NCI-H1694 treated with DMSO at 0.1 percent for 48 hours (cell line): ENCODE measurements at places on chromosomes 2 and 18.

DNA sequence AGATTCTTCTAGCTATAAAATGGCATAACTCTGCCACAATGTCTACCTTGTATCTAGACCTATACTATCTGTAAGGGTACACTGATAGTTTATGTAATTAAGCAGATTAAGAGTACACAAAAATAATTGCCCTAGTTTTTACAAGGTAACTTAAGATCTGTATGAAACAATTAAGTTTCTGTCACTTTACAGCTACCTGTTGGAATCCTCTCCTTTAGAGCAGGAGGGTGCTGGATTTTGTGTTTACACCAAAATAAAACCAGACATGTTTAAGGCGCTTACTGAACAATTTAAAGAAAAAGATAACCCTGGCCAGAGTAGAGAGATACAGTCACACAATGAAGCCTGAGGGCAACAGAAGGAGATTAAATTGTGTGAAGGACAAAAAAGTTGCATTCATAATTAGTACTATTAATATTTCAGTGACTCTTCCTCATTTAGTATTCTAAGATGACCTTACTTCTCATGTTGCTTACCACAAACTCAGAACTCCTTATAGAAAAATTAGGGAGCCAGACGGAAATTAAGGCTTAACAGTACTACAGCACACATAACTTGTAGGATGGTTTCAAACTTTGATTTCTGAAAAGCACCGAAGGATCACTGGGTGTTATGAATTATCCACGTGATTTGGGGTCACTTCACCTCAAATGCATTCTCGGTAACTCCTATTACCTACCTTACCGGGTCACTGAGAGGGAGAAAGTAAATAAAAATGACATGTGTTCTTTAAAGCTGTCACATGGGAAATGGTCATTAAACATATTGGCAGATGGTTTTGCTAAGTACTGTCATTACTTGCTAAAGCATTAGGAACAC is 1.0 kb downstream of the DARS1 start:
- DNase-seq: no peak

GRCh38 chr18:2236232-2236631 is 335.1 kb downstream of the METTL4 start:
- no peak for DNase-seq

DNA sequence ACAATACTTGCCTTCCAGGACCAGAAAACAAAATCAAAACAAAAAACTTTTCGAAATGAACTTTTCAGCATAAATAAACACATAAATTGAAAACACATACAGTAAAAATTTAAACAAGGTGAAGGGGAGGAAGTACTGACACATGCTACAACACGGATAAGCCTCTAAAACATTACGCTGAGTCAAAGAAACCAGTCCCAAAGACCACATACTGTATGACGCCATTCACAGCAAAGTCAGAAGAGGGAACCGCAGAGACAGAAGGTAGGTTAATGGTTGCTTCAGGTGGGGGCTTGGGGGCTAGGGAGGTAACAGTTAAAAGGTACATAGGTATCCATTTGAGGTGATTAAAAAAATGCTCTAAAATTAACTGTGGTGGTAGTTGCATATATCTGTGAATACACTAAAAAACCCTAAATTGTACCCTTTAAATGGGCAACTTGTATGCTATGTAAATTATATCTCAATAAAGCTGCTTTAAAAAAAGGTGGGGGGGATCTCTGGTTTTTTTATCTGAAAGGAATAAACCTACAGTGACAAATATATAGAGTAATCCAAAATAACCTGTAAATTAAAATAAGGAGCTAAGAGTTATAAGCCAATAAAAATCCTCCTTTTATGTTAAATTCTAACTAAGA is 7.1 kb downstream of the COX7A2L start:
- DNase-seq: no peak

GRCh38 chr2:107729440-107729839 is 97.3 kb upstream of the RGPD4 start:
- DNase-seq: no peak

DNA sequence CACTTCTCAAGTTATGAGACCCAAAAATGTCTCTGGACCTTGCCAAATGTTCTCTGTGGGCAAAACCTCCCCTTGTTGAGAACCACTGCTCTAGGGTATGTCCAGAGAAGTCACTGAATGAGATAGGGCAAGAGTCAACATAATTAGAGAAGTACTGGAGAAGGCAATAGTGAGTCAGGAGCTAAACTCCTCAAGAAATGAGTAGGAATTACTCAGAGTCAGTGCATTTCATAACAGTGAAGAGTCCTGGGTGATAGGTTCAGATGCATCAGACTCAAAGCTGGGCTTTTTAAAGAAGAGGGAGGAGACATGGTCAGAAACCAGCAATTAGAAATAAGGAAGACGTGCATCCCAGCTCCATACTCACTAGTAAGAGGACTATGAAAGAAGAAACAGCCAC is 38.6 kb upstream of the IHH start:
- no peak for DNase-seq

- DNase-seq: no peak
Observed at GRCh38 chr18:22436136-22436535, 18.4 kb upstream of the CTAGE1 start.

DNA sequence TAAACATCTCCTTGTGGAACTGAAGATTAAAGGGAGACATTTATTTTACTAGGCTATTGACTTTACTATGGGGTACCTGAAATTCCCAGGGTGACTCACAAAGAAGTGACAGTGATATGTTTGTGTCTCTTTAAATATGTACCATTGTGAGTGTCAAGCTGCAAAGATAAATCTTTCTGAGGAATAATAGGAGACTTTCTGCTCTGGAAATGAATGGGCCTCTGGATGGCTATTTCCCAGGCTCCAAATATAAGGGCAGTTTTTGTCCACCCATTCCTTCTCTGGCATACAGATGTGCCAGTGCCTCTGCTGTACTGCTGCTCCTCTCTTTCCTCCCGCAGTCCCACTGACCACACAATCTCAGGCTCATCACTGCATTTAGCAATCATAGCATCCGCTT is 586.4 kb upstream of the CNTNAP5 start:
- no peak for DNase-seq

DNA sequence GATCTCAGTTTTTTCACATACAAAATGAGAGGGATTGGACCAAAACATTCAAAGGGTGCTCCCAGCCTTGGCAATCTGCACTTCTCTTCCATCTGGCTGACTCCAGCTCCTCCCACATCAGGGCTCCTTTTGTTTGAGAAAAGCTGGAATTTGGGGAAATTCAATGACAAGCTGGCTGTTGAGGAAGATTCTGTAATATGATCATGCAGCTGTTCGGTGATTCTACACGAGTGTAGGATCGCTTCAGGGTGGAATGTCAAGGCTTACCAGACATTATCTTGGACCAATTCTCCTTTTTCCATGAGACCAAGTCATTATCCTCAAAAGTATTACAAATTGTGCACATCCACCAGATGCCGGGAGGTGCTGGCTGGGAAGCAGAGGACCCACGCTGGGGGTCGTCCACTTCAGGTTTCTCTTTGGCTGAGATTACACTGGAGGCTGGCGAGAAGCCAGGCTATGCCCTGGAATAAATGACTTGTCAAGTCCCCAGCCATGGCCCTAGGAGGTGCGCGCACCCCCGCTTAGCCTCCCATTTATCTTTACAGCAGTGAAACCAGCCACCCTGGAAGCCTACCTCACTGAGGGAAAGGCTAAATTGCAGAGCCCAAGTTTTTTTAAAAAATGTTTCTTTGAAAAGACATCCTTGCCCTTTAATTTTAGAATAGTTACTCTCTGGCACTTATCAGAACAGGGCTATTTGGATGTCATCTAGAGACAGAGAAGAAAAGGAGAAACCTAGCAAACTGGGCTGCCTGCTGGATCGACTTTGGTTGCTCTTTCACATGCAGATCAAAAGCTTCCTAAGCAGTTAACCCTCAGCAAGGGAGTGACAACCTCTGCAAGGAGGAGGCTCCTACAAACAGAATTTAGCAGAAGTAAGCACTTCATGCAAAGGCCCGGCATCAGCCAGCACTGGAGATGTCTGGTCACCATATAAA is 42.5 kb upstream of the LCLAT1 start:
- peak; percentile 28 for DNase-seq

DNA sequence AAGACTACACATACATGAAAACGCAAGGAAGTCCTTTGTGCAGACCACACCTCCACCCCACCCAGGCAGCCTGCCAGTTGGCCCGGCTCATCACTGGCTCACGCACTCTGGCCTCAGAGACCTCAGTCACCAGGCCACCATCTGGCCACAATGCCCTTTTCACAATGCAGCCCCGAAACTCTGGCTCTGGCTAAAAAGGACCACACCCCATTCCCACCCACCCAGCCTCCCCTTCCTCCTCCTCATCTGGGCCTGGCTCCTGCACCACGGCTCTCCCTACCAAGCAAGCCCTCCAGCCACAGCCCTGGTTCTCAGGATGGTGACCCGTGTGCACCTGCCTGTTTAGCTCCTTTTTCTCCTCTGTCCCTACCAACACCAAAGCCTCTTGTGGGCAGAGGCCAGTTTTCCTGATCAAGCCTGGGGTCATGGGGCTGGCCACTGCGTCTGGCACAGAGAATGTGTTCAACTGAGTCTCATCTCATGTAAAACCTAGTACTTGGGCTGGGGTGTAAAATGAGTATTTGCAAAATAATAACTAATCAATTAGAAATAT is 7.4 kb downstream of the HDAC4 start:
- no peak for DNase-seq

DNA sequence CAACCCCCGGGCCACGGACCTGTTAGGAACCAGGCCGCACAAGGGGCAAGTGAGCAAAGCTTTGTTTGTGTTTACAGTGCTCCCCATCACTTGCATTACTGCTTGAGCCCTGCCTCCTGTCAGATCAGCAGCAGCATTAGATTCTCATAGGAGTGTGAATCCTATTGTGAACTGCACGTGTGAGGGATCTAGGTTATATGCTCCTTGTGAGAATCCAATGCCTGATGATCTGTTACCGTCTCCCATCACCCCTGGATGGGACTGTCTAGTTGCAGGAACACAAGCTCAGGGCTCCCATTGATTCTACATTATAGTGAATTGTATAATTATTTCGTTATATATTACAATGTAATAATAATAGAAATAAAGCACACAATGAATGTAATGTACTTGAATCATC is 125.6 kb downstream of the FMNL2 start:
- no peak for DNase-seq

- DNase-seq: no peak
Observed at GRCh38 chr2:100066856-100067255, 75.5 kb downstream of the AFF3 start.

GRCh38 chr2:123870881-123871276 is 154.2 kb upstream of the CNTNAP5 start:
- DNase-seq: no peak

- peak; percentile 23 for DNase-seq
Observed at GRCh38 chr2:221097568-221097915, 474.6 kb downstream of the EPHA4 start.

GRCh38 chr2:32068-32467 is 14.2 kb downstream of the FAM110C start:
- no peak for DNase-seq

DNA sequence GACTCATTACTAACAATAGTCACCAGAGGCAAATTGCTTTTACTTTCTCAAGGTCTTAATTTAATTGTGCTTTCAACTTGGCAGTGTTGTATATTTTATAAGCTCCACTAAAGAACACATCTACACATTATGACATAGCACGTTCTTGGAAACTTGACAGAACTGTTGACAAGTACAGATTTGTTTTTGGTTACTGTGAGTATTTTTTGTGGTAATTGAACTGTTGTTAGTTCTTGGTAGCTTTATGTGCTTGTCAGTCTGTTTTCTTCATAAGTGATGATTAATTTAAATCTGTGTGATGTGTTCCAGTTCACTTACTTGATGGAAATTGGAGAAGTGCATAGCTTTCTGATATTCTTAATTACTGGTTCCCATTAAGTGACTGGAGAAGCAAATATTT is 63.9 kb downstream of the COMMD1 start:
- DNase-seq: no peak

DNA sequence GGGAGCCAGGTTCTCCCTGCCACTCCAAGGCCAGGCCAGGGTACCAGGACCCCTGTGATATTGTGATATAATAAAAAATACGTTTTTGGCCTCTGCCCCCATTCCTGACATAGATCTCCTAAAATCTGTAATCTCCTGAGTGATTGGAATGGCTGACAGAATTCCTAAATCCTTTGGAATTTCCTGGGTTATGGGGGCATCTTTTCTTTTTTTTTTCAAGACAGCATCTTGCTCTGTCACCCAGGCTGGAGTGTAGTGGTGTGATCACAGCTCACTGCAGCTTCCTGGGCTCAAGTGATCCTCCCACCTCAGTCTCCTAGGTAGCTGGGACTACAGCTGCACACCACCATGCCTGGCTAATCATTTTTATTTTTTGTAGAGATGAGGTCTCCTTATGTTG is 26.2 kb upstream of the TUBB6 start:
- no peak for DNase-seq

DNA sequence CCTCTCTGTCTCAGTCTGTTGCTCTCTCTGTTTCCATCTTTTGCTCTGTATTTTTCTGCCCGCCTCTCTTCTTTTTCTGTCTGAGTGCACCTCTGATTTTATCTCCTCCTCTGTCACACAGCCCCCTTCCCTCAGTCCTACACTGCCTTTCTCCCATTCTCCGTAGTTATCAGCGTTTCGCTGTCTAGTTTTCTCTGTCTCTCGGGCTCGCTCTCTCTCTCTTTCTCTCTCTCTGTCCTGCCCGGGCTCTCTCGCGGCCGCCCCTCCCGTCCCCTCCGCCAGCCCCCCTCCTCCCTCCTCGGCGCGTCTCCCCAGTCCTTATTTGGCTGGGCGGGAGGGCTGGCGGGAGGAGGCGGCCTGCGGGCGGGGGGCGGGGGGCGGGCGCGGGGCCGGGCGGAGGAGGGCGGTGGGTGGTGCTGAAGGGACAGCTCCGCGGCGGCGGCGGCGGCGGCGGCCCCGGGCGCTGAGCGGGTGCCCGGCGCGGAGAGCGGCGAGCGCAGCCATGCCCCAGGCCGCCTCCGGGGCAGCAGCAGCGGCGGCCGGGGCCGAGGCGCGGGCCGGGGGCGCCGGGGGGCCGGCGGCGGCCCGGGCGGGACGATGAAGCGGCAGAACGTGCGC is at the start of gene KCNK3:
KCNK3 (plus strand) TSS at position 444 of the 618 bp plus-strand sequence; CDS start at position 598, 154 bp downstream.
- DNase-seq: peak; percentile 78

DNA sequence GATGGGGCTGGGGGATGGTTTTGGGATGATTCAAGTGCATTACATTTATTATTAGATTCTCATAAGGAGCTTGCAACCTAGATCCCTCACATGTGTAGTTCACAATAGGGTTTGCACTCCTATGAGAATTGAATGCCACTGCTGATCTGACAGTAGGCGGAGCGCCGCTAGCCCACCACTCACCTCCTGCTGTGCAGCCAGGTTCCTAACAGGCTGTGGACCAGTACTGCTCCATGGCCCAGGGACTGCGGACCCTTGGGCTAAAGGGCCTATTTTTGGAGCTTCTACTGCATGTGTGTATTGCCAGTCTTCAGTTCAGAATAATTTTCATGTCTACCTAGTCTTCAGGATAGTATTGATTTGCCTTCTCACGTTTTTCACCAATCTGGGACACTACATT is 165.3 kb upstream of the TWIST2 start:
- DNase-seq: no peak
